Left cardiac atrium (tissue), 4 donors: ENCODE measurements at places on chromosomes 5 and 9. TPM values are rescaled to one million over a fixed set of nuclear protein-coding genes. Genes with fewer than 3 reads are reported as not detected.

GRCh38 chr9:68705531-68706362 lies 707 bp downstream of the PIP5K1B start:
- peak; percentile 45 for DNase-seq

DNA sequence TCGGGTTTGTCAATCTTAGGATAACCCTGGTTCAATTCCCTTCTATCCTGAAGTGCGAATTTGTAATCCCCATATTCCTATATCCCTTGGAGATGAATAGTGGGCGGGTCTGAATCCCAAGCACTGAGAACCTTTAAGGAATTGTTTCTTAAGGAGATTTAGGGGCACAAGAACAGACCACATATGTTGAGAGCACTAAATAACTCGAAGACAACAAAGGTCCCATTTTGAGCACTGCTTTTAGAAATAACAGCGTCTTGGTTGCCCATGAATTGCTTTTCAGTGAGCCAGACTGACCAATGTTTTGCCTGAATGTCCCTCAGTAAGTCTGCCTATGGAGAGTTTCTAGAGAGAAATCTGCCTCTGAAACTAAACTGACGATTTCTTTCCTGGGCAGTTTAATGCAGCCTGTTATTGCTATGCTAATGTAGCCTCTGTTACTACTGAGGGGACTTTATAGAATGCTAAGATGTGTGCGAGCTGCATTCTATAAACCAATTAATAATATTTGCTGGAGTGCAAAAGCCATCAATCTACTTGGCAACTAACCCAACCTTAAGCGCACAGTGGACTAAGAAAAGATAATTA lies 445.0 kb upstream of the DMAC1 start:
- DNase-seq = no peak

GRCh38 chr5:8953016-8953415 lies 592.9 kb downstream of the SEMA5A start:
- no peak for DNase-seq

DNA sequence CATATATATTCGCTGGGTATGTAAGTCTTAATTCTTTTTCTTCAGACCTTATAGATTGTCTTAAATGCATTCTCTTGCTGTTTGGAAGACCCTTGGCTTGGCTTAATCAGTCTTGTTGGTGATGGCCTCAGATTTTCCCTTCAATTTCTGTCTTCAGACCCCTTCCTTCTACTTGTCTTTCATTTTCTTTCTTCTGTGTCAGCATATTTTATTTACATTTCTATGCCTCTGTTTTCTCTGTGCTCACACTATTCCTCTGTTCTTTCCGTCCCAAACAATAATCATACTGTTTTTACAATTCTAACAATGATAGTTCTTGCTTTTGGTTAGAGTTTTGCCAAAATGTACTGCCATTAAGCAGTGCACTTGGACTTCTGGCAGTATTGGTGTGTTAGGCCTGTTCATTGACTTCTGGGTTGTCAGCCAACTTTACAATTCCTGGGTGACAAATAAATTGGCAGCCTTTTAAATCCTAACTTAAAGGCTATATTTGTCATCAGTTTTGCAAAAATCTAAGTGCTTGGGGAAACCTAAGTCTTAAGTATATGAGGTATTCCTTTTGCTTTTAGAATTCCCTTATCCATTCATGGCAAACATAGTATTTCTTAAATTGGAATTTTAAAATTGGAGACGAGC lies 8.0 kb downstream of the SRFBP1 start:
- no peak for DNase-seq

DNA sequence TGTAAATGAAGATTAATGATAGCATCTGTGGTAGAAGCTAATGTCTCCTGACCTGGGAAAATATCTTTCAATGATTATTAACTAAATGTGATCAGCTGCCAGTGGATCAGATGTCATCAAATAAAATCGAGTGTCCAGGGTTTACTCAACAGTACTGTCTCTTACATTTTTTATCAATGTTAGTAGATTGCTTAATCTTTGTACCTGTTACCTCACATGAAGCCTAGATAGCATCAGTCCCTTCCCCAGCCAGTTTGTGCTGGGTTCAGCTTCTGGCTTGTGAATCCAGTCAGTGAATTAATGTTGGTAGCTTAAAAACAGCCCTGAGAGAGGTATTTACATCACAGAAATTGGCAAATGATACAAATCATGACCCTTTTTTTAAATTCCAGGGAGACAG lies 134.4 kb downstream of the GHR start:
- no peak for DNase-seq

DNA sequence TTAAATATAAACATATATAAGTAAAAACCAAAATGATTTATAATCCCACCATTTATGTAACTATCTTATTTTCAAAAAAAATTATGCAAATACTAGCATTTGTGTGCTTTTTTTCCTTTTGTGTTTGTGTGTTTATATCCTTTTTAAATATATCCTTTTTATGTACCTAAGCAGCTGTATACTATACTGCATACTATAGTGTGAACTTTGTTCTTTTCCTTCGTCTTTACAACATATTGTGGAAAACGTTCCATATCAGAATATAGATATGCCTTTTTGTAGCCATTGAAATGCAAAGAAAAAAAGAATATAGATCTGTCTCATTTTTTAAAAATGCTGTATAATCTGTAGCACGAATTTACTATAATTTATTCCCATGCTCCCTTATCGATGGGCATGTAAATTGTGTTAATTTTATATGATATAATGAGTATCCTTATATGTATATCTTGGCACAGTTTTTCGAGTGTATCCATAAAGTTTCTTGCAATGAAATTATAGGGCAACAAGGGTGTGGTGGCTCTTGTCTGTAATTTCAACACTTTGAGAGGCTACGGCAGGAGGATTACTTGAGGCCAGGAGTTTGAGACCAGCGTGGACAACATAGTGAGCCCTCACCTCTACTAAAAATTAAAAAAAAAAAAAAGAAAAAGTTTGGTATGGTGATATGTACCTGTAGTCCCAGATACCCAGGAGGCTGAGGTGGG lies 83.3 kb downstream of the STK32A start:
- no peak for DNase-seq

DNA sequence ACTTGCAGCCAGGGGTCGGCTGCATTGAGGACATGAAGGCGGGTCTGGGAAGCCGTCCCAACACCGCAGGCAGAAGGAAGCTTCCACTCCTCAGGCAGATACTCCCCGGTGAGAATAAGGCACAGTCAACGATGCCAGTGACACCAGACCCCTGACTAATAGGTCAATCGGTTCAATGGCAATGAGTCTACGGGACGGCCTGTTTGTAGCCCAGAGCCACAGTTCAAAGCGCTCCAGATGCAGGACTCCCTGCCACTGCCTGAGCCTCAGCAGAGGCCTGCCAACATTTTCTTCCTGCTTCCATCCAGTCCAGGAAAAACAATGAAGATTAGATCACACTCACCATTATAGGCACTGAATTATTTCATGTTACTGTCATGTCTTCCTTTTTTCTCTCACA lies 84.5 kb upstream of the SIMC1 start:
- no peak for DNase-seq

DNA sequence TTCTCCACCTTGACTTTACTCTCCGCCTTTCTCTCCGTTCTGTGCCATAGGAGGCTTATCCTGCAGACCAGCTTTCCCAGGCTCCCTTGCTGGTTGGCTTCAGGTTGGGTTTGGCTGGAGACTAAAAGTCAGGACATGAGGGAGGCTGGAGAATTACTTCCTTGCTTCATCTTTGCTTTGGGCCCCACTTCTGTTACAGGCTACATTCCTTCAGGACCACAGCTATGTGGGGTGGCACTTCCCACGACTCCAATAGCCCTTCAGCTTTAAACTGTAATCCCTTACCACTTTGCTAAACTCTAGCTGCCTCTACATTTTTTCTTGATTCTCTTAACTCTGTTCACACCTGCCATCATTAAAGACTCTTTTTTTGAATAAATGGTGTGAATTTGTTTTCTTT lies 186.7 kb upstream of the NR4A3 start:
- DNase-seq = no peak

- no peak for DNase-seq
Measured at GRCh38 chr5:172816925-172817562, 17.0 kb upstream of the ERGIC1 start.

- DNase-seq = no peak
Measured at GRCh38 chr9:79501546-79501945, 70.2 kb upstream of the TLE4 start.

- DNase-seq = no peak
Measured at GRCh38 chr5:90307322-90307721, 102.2 kb downstream of the CETN3 start.

GRCh38 chr9:95980262-95981125 lies 105.0 kb downstream of the ERCC6L2 start:
- no peak for DNase-seq

DNA sequence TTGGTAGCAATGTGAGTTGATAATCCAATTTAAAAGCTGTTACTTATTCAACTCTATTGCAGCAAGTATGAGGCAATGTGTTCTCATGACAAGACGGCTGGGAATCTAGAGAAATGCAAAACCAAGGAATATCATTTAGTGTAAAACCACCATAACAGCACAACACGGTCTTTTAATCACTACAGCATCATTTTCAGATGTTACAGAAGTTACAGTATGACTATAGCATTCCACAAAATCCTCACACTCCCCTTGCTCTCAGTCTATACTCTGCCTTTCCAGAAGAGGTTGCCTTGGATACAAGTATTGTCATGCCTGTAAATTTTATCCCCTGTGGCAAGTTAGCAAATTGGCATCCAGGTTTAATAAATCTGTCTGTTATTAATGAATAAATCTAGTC lies 28.6 kb upstream of the TAS2R1 start:
- no peak for DNase-seq

The CDX1 gene
- total RNA-seq = not detected

The LRRC70 gene
- total RNA-seq = 2.2 TPM

The GLRA1 gene
- total RNA-seq = not detected

The CDH10 gene
- 0.24 TPM for total RNA-seq

The TXN gene
- 63.8 TPM for total RNA-seq

The SNAPC4 gene
- 3.8 TPM for total RNA-seq

The OTP gene
- not detected for total RNA-seq

The RASEF gene
- 0.05 TPM for total RNA-seq

The CCL21 gene
- 65.3 TPM for total RNA-seq
